ENCODE measurements at places on chromosomes 6 and 20.

- no peak for DNase-seq
Measured at GRCh38 chr20:53930651-53931504, 139.5 kb downstream of the BCAS1 start.

GRCh38 chr6:52305411-52305810, 20.9 kb upstream of the MCM3 start:
- DNase-seq: no peak

- DNase-seq: peak; percentile 70
Measured at GRCh38 chr6:73461537-73462350, at the start of gene MTO1. Gene MTO1 (plus strand): TSS chr6:73461737. CDS start chr6:73461855, 118 bp downstream.

GRCh38 chr6:151005896-151006632, 140.6 kb downstream of the MTHFD1L start:
- DNase-seq: no peak

DNA sequence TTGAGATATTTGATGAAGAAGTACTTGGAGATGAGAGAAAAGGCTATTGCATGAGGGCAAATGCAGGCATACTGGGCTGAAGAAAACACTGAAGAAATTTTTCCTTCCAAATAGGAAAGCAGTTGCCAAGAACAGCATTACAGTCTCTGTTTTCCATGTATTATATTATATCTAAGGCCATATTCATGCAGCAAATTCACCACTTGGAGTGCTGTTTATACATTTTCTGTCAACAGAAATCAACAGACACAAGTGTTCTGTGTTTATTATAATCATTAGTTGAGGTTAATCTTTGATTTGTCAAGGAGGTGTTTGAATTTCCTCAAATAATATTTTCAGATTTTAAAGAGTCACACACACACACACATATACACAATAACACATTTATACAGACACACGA, 268.8 kb upstream of the PLCB4 start:
- DNase-seq: no peak

GRCh38 chr6:53857318-53858094, 62.7 kb downstream of the LRRC1 start:
- DNase-seq: no peak

Data from stimulated activated CD8-positive, alpha-beta memory T cell treated with anti-CD3 and anti-CD28 coated beads, Interleukin-4, amount 100 ng/mL, for 1 hour (primary cell).